ENCODE measurements at places on chromosomes 3 and 15.

- no peak for DNase-seq
These were observed 150.5 kb upstream of the IQSEC1 start for GRCh38 chr3:13223574-13224237.

DNA sequence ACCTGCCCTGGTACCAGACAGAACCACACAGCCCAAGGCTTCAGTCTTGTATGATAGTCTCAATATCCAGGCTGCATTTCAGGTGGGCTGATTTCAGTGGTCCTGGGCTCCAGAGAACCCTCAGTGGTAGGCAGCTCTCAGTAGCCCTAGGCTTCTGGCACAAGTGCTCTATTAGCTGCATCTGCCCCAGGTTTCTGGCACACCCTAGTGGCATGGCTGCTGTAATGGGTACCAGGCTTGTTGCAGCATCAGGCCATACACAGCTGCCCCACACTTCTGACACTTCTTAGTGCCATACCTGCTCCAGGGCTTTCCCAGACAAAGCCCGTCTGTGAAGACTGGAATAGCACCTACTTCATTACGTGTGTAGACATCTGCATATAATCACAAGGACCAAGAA, 1062.2 kb upstream of the EPHA6 start:
- no peak for DNase-seq

DNA sequence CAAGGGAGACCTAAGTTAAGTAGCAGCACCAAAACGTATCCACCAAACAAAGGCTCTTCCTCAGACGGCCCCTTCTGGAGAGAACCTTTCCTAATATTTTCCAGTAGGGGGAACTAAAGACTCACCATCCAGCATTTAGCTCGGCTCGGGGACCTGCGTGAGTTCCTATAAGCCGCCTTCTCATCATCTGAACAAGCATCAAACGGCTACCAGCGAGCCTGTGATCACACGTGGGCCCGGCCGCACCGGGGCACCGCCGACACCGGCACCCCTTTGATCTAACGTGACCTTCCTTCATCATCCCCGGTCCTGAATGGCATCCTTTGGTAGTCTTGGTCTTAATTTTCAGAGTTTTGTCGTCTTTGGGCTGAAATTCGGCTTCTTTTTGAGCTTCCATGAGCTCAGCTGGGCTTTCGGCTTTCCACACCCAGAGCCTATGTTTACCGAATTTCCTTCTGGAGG, 1.4 kb upstream of the ROBO2 start:
- no peak for DNase-seq

GRCh38 chr15:88401996-88402656, 65.1 kb downstream of the MRPL46 start:
- peak; percentile 35 for DNase-seq

DNA sequence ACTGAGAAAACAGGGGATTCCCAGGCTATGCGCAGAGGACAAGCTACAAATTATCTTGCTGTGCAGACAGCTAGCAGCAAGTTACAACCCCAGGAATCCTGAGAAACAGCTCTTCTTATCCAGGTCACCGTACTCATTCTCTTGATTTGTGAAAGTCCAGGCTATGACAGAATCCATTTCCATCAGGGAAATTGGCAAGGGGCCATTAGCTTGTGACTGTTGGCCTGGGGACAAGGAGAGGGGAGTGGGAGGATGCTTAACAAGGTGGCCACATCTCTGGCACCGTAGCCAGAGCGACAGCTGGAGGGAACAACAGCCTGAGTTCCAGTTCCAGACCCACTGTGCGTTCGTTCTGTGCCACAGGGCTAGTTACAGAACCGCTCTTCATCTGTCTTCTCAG, 44.9 kb upstream of the PLXNA1 start:
- DNase-seq, result no peak

Data from CD4-positive, alpha-beta T cell treated with Interleukin-1 beta for 1 hour (primary cell).